ENCODE measurements at places on chromosomes 3 and 15. TPM values are rescaled to one million over a fixed set of nuclear protein-coding genes. Genes with fewer than 3 reads are reported as not detected.

- no peaks in the 10 kb centered on the region for H3K27me3 ChIP-seq
- DNase-seq, result no peak
- peak overlapping the region; percentile 13 for H3K27ac ChIP-seq
- no peaks in the 10 kb centered on the region for H3K36me3 ChIP-seq
- no peak overlapping the region for H3K4me3 ChIP-seq
- no peaks in the 10 kb centered on the region for H3K4me1 ChIP-seq
Observed at GRCh38 chr15:100934726-100935125, 15.6 kb downstream of the LRRK1 start.

PPARG gene
- total RNA-seq, result not detected

- H3K4me3 ChIP-seq, result no peak overlapping the region
- DNase-seq, result no peak
- peaks cover 3% of the 10 kb centered on the region for H3K27me3 ChIP-seq
Observed at GRCh38 chr15:57849317-57849716, 142.8 kb downstream of the POLR2M start.

NPHP3 gene
- total RNA-seq, result 22.6 TPM

- no peak overlapping the region for H3K4me3 ChIP-seq
- H3K27ac ChIP-seq, result no peak overlapping the region
Observed at GRCh38 chr3:127661600-127661999, 11.2 kb upstream of the ABTB1 start.

- H3K4me1 ChIP-seq, result no peaks in the 10 kb centered on the region
- H3K27me3 ChIP-seq, result no peaks in the 10 kb centered on the region
- DNase-seq, result no peak
- no peaks in the 10 kb centered on the region for H3K36me3 ChIP-seq
- no peak overlapping the region for H3K4me3 ChIP-seq
Observed at GRCh38 chr3:116994351-116994879, 284.8 kb downstream of the TUSC7 start.

DNA sequence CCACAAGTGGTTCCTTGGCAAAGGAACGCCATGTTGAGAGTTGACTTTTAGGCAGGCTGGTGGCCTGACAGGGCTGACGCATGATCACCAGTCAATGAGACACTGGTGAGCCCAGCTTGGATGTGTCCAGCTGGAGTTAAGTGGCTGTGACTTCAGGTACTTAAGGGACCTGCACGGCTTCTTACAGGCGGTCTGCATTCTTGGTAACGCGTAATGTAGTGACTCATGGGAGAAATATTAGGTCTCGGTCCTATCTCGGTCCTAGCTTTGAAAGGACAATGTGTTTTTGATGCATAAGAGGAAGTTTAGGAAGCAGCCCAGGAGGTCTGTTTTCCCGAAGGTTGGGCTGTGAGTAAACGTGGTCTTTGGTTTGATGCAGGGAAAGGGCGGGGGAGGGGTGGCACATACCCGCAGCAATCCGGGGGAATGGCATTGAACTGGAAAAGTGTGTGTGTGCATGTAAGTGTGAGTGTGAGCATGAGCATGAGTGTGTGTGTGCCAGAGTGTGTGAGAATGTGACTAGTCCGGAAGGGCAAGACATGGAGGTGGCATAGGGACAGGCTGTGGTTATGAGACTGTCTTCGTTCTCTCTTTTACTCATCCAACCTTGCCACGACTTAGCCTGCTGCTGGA lies 55.3 kb downstream of the FAM43A start:
- peak overlapping the region; percentile 86 for H3K27ac ChIP-seq
- peaks cover 46% of the 10 kb centered on the region for H3K27me3 ChIP-seq
- no peak for DNase-seq

DNA sequence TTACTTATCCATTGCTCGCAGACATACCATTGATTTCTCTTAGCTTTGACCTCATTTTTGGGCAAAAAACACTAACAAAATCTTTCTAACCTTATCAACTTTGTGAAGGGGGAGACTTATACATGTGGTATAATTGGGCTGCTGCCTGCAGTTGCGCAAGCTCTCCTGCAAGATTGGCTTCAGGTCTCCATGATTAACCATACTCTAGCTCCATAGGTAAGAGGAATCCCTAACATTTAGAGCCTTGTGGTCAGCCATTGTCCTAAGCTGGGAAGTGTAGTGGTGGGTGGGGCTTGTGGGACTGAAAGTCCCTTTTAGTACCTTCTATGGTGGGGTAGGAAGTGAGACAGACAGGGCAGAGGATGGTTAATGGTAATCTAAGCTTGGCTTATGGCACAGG lies 179.6 kb upstream of the THRB start:
- DNase-seq, result no peak
- H3K27ac ChIP-seq, result no peak overlapping the region
- no peaks in the 10 kb centered on the region for H3K27me3 ChIP-seq
- H3K4me1 ChIP-seq, result no peaks in the 10 kb centered on the region
- no peaks in the 10 kb centered on the region for H3K36me3 ChIP-seq

C3orf22 gene
- not detected for total RNA-seq

CSPG5 gene
- total RNA-seq, result 23.3 TPM

DNA sequence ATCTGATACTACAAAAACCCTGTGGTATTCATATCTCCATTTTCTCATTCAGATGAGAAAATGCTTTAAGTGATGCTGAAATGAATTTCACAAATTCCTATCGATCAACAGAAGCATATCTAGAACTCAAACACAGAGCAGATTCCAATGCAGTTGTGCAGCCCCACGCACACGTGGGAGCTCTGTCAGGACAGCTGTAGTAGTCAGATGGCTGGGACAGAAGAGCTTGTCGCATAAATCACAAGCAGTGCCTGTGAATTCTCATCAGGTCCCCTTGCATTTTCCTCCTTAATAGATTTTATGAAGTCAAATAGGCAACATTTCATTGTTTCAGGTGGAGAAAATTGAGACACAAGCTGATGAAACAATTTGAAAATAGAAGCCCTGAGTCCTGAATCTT lies 792.3 kb downstream of the AGBL1 start:
- no peaks in the 10 kb centered on the region for H3K4me1 ChIP-seq
- no peaks in the 10 kb centered on the region for H3K27me3 ChIP-seq
- H3K4me3 ChIP-seq, result no peak overlapping the region
- H3K27ac ChIP-seq, result no peak overlapping the region
- no peak for DNase-seq
- no peaks in the 10 kb centered on the region for H3K36me3 ChIP-seq

- H3K4me1 ChIP-seq, result peaks cover 33% of the 10 kb centered on the region
- H3K36me3 ChIP-seq, result peaks cover 32% of the 10 kb centered on the region
Observed at GRCh38 chr15:93052090-93052879, 36.7 kb downstream of the RGMA start.

GOLGA8T gene
- 0.47 TPM for total RNA-seq

DNA sequence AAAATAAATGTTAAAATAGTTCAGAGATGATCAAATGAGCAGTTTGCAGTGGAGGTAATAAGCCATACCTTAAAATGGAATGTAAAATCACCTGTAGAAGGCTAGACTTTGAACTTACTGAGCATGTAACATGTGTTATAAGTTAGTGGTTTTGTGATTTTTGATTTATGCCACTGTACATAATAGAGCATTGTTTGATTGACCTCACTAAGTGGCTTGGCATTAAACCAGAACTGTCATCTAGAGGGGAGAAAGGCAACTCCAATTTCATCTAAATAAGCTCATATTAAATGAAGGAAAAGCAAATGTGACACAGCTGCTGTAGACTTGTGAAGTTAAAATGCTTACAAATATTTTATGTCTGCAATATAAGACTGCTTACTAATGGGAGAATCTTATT lies 387.9 kb downstream of the ZIC1 start:
- peaks cover 4% of the 10 kb centered on the region for H3K4me1 ChIP-seq
- H3K4me3 ChIP-seq, result no peak overlapping the region
- peaks cover 2% of the 10 kb centered on the region for H3K36me3 ChIP-seq

- H3K4me1 ChIP-seq, result no peaks in the 10 kb centered on the region
- H3K4me3 ChIP-seq, result no peak overlapping the region
- no peaks in the 10 kb centered on the region for H3K36me3 ChIP-seq
- no peak overlapping the region for H3K27ac ChIP-seq
- peaks cover 21% of the 10 kb centered on the region for H3K27me3 ChIP-seq
Observed at GRCh38 chr15:73758461-73758860, 5.3 kb upstream of the INSYN1 start.

- no peak overlapping the region for H3K27ac ChIP-seq
- H3K36me3 ChIP-seq, result peaks cover 3% of the 10 kb centered on the region
- DNase-seq, result no peak
- H3K4me1 ChIP-seq, result peaks cover 32% of the 10 kb centered on the region
- H3K4me3 ChIP-seq, result no peak overlapping the region
Observed at GRCh38 chr3:194404365-194405140, 5.5 kb upstream of the GP5 start.

ZPLD1 gene
- not detected for total RNA-seq

DNA sequence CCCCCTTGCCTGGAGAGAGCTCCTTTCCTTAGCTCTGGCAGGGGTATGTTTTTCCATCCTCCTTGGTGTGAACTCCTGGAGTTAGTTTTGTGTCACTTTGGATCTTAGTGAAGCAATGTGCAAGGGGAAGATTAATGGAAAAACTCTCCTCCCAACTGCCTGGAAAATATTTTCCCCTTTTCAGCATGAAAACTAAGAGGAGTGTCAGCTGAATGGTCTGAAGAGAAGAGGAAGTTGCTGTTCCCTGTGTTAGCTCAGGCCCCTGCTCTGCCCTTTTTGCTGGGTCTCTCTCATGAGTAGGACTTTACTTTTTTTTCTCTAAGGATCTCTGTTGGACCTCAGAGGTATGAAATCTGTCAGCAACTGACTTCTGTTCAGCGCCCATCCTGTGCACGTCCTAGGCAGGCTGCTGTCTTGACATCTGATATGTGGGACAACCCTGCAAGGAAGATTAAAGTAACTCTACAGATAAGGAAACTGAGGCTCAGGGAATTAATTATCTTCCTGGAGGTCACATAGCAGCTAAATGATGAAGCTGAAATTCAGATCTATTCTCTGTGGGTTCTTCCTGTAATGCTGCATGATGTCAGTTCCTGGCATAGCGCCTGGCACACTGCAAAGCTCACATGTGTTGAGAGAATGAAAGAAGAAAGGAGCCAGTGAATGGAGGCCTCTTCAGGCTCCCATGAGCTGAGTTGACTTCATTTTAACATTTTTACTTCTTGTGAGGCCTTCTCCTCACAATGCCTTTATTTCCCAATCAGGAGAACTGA lies 109.7 kb upstream of the GALNT15 start:
- H3K4me1 ChIP-seq, result peaks cover 39% of the 10 kb centered on the region
- H3K4me3 ChIP-seq, result no peak overlapping the region

DNA sequence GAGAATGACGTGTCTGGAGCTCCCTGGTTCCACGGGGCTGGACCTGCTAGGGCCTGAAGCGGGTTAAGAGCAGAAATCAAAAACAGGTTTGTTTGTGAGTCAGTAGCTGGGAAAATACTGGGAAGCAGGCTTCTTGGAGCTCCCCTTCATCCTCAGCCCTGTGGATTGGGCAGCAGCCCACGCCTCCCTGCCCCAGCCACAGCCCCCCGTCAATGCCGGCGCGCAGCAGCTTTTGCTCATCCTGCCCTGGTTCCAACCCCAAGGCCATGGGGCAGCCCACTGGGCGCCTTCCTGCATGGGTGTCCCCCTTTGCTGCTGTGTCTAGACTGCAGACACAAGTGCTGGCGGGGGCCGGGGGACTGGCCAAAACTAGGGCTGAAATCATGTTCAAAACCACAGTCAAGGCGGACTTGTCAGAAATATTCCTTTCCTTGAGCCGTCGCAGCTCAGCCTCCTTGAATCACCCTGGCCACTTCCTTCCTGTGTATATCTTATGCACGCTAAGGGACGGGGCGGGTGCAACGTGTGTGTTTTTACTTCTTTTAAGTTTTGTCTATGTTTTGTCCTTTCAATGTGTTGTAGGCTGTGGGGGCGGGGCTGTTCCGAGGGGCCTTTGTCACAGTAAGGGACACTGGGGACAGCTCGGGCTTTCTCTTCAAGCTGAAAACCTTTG lies 108.1 kb downstream of the KLF13 start:
- H3K4me3 ChIP-seq, result peak overlapping the region; percentile 5
- DNase-seq, result no peak
- H3K27me3 ChIP-seq, result peaks cover 4% of the 10 kb centered on the region
- H3K27ac ChIP-seq, result no peak overlapping the region

DNA sequence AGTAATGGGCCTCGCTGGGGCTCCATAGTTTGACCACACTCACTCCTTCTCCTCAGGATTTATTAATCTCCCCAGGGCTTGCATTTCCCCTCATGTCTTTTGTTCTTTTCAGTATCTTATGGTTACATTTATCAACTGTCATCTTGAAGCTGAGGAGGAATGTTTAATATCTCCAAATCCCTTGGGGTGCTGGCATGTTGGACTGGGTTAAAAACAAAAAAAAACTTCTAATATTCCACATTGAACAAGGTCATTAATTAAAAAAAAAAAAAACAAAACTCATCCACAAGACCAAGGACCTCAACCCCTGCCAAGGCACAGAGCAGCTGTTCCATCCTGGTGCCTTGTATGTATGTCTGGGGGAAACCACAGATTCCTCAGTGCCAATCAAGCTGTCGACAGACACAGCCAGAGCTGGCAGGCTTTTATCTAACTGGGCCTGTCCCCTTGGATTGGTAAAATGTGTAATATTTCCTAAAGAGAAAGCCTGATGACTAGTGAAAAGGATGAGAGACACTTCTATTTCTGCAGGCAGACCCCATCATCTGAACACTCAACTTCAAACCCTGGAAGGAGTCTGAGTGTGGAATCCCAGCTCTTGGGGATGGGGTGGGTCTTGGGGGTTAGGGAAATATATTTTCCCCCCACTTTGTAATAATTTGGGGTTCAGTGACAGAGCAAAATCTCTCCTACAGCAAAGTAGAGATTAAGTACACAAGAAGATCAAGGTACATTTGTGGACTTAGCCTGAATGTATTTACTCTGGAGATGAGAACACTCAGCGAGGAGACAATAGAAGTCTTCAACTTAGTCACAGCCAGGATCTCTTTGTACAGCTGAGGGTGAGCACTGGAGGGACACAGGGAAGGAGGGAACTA lies 69.1 kb downstream of the TTC23 start:
- no peak for DNase-seq
- peaks cover 11% of the 10 kb centered on the region for H3K4me1 ChIP-seq
- peaks cover 16% of the 10 kb centered on the region for H3K36me3 ChIP-seq

ACAN gene
- 0.30 TPM for total RNA-seq

- H3K36me3 ChIP-seq, result peaks cover 3% of the 10 kb centered on the region
- no peak for DNase-seq
- no peaks in the 10 kb centered on the region for H3K27me3 ChIP-seq
Observed at GRCh38 chr3:71050538-71051258, 532.8 kb downstream of the FOXP1 start.

DNA sequence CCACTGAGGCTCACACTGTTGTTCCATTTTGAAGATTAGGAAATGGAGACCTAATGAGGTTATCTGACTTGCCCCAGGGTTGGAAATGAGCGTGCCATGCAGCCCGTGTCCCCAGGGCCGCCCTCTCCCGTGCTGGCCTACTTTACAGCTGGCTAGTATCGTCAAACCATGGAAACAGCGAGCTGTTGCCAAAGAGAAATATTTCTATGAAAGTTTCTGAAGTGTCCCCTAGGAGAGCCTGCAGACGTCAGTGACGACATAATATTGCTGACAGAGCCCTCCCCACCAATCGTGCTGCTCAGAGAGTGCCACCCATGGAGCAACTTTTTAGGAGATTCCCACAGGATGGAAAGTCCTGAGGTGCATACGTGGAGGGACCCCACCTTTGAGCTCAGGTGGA lies 11.2 kb upstream of the FAM174B start:
- H3K4me3 ChIP-seq, result no peak overlapping the region
- H3K36me3 ChIP-seq, result no peaks in the 10 kb centered on the region
- H3K4me1 ChIP-seq, result peaks cover 25% of the 10 kb centered on the region
- peaks cover 3% of the 10 kb centered on the region for H3K27me3 ChIP-seq
- H3K27ac ChIP-seq, result no peak overlapping the region
- no peak for DNase-seq

All from neural crest cell (in vitro differentiated cells).